ENCODE measurements at places on chromosomes 11 and 22. TPM values are rescaled to one million over a fixed set of nuclear protein-coding genes. Genes with fewer than 3 reads are reported as not detected.

GRCh38 chr11:29166306-29166705 is 850.5 kb downstream of the KCNA4 start:
- H3K27me3 ChIP-seq, result no peaks in the 10 kb centered on the region
- H3K4me1 ChIP-seq, result no peaks in the 10 kb centered on the region

- DNase-seq, result no peak
- no peaks in the 10 kb centered on the region for H3K36me3 ChIP-seq
- H3K4me3 ChIP-seq, result no peak overlapping the region
- H3K4me1 ChIP-seq, result no peaks in the 10 kb centered on the region
Observed at GRCh38 chr11:74417860-74418508, 19.8 kb upstream of the PGM2L1 start.

DNA sequence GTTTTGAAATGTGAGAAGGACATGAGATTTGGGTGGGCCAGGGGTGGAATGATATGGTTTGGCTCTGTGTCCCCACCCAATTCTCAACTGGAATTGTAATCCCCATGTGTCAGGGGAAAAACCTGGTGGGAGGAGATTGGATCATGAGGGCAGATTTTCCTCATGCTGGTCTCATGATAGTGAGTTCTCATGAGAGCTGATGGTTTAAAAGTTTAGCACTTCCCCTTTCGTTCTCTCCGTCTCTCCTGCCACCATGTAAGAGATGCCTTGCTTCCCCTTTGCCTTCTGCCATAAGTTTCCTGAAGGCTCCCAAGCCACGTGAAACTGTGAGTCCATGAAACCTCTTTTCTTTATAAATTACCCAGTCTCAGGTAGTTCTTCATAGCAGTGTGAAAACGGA is 113.5 kb downstream of the FCHSD2 start:
- DNase-seq, result peak; percentile 50
- no peak overlapping the region for H3K4me3 ChIP-seq
- H3K27ac ChIP-seq, result peak overlapping the region; percentile 17
- peaks cover 4% of the 10 kb centered on the region for H3K36me3 ChIP-seq

DNA sequence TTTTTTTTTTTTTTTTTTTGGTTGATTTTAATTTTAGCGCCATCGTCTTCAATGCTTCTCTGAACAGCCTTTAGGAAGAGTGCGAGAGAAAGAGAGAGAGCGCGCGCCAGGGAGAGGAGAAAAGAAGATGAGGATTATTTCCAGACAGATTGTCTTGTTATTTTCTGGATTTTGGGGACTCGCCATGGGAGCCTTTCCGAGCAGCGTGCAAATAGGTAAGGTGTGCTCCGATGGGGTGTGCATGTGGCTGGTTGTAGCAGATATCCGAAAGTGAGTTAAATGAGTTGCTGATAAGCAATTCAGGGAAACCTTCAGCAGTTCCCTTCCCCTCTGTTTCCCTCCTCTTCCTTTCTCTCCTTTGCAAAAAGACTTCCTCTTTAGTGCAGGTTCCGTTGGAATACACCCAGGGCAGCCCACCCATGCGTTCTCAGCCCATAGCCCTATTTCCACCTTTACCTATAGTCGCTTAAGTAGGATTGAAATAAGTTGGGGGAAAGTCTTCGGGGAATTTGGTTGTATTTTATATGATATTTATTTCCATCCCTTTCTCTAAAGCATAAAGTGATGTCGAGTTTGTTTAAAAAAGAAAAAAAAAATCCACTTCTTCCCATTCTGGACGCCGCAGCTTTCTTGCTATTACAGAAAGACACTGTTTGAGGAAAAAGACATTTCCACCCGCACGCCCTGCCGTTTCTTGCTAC is 1.1 kb downstream of the GRIA4 start:
- DNase-seq, result no peak
- peak overlapping the region; percentile 67 for H3K27ac ChIP-seq
- H3K4me1 ChIP-seq, result peaks cover 8% of the 10 kb centered on the region
- peak overlapping the region; percentile 52 for H3K4me3 ChIP-seq

DEUP1 gene
- total RNA-seq, result 0.04 TPM
